ENCODE measurements at places on chromosomes 4 and X.

- no peak for DNase-seq
Observed at GRCh38 chrX:131366407-131366806, 77.3 kb upstream of the IGSF1 start.

DNA sequence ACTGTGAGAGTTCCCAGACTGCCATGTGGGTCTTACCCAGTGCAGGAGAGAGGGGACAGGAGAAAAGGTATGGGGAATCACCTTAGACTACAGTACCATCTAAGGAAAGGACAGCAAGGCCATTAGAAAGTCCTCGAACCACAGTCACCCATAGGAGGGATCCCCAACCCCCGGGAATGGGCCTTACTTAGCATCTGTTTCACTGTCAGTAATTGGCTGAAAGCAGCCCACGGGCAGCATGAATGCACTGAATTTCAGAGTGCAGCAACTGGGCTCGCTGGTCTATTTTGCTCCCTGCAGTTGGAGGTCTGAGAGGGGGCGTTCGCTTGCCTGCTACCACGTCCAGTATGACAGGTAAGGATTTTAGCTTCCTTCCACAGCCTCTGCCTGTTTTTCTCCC, 50.4 kb upstream of the KLHL8 start:
- no peak for DNase-seq

- peak; percentile 6 for DNase-seq
Observed at GRCh38 chr4:37827030-37827685, 672 bp downstream of the PGM2 start.

DNA sequence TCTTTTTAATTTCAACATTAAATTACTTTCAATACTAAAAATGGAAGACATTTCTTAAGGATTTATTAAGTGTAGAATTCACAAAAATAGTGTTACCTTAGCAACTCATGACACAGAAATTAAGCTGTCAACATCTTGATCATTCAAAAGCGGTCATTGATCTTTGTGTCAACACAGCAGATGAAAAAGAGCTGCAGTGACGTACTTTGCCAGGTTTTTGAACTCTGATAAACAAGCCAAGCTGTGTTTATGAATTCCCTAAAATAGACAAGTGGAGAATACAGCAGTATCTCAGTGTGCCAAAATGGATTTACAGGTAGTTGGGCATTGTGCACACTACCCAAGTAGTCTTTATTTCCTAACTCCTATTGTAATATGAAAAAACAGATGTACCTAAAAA, 1141.8 kb upstream of the PCDH7 start:
- DNase-seq = no peak

GRCh38 chrX:19291086-19291485, 52.6 kb upstream of the PDHA1 start:
- no peak for DNase-seq

DNA sequence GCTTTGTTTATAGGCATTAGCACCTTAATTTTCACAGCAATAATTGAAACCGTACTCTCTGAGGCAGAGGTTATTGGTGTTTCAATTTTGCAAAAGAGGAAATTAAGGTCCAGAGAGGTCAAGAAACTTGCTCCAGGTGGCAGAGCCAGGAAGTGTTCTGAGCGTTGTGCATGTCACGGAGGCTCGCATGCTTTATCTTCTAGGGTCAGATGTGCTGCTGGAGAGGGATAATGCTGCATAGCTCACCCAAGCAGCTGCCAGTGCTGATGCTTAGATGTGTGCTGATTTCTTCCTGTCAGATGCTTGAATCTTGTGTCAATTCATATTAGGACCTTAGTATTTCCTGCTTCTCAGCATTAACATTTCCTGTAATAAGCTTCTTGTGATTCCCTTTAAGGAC, 13.0 kb upstream of the FGF5 start:
- no peak for DNase-seq

- no peak for DNase-seq
Observed at GRCh38 chr4:90950385-90950841, 823.2 kb downstream of the CCSER1 start.

GRCh38 chr4:98516042-98516440, 142.4 kb downstream of the TSPAN5 start:
- no peak for DNase-seq

DNA sequence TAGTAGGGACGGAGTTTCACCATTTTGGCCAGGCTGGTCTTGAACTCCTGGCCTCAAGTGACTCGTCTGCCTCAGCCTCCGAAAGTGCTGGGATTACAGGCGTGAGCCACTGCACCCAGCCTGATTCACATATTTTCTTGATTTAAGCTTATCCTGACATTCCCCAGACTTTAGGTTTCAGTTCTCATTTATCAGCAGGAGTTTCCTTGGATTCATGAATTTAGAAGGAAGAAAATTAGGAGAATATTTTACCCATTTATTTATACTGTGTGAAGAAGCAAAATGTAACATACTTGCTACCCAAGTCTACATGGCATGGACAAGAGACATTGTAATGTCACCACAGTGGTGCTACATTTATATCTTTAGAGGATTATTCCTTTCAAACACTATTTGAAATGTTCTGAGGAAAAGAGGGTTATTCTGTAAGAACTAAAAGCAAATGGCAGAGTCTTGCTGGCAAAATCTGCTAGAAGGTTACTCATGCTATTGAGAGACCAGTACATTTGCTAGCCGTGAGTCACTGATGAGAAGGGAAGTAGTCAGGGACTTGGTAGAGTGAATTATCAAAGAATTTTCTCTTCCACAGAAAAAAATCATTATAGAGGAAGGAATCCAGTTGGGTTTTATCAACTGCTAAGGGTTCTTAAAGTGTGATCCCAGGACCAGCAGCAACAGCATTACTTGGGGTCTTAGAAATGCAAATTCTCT, 26.1 kb upstream of the CFAP299 start:
- no peak for DNase-seq

- DNase-seq = no peak
Observed at GRCh38 chr4:140085062-140085622, 68.8 kb downstream of the MAML3 start.

DNA sequence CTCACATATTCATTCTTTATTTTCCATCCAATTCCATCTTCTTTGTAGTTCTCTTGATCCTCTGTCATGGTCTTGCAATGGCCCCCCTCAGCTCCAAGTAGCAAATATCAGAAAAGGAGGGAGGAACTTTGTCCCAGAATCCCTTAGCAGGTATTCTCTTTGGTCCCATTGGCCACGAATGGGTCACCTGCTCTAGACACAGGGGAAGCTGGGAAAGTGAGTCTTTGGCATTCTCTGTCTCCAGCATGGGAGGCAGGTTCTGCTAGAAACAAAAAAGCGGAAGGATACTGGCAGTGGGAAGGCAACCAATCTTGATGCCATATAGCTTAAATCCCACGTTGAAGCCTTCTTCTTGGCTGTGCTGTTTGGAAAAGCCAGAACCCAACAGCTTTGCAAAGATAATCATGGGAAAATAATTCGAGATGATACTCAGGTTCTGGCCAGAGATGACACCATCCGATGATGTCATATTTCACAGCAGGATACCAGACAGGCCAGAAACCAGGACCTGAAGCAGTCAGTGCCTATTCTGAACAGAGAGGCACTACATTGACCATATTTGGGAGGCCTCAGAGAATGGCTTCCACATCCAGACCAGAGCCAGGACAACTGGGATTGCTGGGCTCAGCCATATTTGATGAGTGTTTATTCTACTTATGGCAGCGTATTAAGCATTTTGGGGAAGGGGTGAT, 110.4 kb upstream of the ATXN3L start:
- no peak for DNase-seq

DNA sequence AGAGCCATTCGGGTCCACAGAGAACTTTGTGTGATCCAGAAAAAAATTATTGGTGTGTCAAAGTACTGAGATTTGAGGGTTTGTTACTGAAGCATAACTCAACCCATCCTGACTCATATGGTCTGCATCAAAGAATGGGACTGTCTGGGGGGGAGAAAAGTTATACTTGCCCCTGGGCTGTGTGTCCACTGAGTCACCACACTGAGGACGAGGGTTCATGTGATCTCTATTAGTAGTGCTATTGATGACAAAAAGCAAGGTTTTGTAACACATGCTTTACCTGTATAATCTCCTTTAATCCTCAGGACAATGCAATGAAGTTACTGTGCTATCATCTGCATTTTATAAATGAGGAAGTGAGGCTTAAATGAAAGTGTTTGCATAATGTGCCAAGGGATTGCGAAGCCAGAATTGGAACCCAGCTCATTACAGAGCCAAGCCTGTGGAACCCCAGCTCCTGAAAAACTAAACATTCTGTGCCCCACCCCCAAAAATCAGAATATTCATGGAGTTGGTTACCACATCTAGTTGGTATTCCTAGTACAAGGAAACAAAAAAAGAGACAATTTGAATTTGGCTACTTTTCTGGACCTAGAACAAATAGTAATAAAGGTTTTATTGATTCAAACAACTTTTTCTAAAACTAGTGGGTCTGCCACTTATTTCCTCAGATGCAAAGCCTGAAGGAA, 31.2 kb downstream of the CCDC149 start:
- no peak for DNase-seq

GRCh38 chr4:55396308-55397125, 760 bp downstream of the TMEM165 start:
- DNase-seq = no peak

DNA sequence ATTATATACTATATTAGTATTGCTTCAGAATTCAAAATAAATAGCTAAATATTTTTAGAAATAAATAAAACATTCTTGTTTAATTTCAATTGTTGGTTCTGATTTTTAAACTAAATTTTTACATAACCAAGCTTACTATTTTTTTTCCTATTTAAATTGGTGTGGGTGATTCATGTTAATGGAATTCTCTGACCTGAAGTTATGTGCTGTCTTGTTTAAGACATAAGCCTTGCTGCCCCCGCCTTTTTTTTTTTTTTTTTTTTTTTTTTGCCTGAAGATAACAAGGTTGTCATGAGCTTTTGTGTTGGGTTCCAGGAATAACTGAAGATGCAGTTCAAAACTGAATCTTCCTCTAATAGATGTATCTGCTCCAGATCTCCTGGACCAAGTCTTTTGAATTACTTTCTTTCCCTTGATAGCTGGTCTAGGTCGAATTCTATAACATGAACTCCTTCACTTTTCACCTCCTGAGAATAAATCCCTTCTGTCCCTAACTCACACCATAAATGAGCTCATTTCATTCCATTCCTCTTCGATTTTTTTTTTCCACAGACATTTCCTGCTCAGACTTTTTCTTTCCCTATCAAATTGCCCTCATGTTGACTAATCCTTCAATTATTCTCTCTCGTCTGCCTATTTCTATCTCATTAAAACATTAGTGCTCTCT, 261.5 kb upstream of the FTHL17 start:
- no peak for DNase-seq

DNA sequence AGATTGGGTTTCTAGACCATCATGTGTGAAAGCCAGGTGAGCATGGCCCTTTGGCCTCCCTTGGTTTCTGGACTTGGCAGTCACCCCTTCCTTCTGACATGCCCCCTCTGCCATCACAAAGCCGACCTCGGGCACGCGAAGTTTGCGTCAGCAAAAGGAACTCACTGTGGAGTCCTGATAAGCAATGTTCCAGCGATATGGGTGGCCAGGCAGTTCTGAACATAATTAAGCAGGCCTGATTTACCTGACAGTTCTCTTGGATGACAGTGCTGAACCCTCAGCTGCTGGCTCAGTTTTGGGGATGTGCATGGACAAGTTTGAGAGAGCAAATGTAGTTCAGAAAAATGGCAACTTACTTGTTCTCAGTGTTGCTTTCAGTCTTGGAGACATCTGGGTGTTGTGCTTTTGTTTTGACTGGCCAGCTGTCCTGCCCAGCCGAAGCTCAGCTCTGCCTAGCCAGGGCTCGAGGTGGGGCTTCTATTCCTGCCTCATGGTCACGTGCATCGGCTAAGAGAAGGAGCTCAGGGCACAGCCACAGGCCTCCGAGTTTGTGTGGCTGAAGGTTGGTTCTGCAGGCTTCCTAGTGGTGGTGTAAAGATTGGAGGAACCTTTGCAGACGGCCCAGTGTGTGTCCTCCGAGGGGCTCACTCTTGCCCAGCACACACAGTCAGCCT, 78.3 kb downstream of the CLDN34 start:
- DNase-seq = no peak

DNA sequence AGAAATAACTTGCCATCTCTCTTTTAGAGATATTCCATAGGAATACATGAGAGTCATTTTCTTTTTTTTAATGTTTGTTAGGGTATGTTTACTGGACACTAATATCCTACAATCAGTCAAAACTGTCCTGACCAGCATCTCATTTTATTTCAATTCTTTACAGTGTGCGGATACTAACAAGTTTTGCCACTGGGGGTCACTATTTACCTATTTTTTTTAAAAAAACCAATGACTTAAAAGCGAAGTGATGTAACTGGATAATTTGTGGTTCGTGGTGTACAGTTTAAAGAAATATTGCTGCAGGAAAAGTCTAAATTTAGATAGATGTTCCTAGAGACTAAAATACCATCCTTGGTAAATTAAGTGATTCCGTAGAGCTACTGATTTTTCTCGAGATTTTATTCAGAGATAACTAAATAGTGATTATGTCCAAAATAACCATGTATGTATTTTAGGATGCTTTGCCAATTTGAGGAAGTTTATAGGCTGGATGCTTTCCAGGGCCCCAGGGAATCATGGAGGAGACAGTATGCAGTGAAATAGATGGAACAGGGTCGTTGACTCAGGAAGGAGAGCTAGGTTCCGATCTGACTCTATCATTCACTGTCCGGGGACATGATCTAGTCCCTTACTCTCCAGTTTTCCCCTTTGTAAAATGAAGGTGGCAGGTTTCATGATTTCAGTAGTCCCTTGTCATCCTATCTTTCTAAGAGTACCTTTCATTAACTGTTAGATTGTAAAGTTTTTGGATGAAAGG, 34.0 kb upstream of the GNPDA2 start:
- no peak for DNase-seq

DNA sequence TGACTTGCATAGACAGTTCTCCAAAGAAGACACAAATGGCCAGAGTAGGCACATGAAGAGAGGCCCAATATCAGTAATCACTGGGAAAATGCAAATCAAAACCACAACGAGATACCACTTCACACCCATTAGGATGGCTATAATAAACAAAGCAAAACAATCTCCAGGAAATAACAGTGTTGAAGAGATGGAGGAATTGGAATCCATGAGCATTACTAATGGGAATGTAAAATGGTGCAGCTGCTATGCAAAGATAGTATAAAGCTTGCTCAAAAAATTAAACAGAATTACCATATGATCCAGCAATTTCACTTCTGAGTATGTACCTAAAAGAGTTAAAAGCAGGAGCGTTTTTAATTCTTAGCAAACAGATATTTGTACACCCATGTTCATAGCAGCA, 17.0 kb upstream of the TMEM33 start:
- no peak for DNase-seq

GRCh38 chrX:360496-361150, 26.1 kb downstream of the PPP2R3B start:
- DNase-seq = no peak

Data from activated gamma-delta T cell treated with Interleukin-2 at 50 U/mL for 16 hours (primary cell).